Right atrium auricular region (tissue), 2 donors: ENCODE measurements at places on chromosomes 1 and 21. TPM values are rescaled to one million over a fixed set of nuclear protein-coding genes. Genes with fewer than 3 reads are reported as not detected.

DNA sequence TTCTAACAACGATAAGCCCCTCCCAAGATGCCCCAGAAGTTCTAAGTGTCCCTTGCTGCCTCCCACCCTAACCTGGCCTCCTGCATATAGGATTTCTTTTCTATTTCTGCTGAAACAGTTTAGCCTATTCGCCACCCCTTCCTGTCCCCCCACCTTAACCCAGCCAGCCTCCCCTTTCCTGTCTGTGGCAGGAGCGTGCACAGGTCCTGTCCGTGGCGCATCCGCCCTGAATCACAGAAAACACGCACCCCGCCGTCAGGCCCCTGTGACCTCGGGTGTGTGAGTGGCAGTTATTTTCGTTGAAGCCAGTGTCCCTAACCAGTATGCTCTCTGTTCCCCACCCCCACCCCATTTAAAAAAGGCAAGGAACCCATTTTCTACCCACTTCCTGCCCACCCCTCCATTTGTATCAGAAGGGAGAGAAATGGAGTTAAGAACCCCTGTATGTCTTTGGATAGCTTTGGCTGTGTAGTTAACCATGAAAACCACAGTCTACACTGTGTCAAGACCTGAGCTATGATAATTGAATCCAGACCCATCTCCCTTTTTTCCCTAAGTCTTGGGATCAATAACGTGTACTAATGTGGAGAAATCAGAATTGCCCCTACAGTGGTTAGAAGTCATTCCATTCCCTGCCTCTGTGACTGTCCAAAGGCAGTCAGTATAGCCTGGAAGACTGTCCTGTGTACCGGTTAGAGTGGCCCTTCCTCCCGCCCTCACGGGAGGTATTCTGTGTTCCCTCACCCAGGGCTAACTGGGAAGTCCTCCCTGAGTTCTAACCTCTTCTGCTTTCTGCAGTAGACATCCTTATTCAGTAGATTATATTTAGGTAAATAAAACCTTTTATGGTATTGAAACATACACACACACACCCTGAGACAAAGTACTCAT is 1.8 kb downstream of the PLEKHO1 start:
- peak overlapping the region; percentile 87 for H3K4me3 ChIP-seq
- H3K27ac ChIP-seq = peak overlapping the region; percentile 94
- DNase-seq = no peak
- H3K27me3 ChIP-seq = no peaks in the 10 kb centered on the region
- H3K36me3 ChIP-seq = peaks cover 41% of the 10 kb centered on the region

- no peak for DNase-seq
- H3K36me3 ChIP-seq = peaks cover 15% of the 10 kb centered on the region
- H3K4me3 ChIP-seq = no peak overlapping the region
- no peak overlapping the region for H3K27ac ChIP-seq
- no peaks in the 10 kb centered on the region for H3K4me1 ChIP-seq
These were observed 15.5 kb downstream of the PPP1R15B start for GRCh38 chr1:204396015-204396583.

- peak overlapping the region; percentile 12 for H3K4me3 ChIP-seq
- no peaks in the 10 kb centered on the region for H3K36me3 ChIP-seq
- peak overlapping the region; percentile 65 for H3K27ac ChIP-seq
- H3K4me1 ChIP-seq = peaks cover 50% of the 10 kb centered on the region
These were observed 68.0 kb upstream of the WDR26 start for GRCh38 chr1:224502459-224503160.

- no peak overlapping the region for H3K27ac ChIP-seq
- H3K27me3 ChIP-seq = no peaks in the 10 kb centered on the region
- DNase-seq = peak; percentile 83
- peaks cover 3% of the 10 kb centered on the region for H3K36me3 ChIP-seq
These were observed 9.9 kb upstream of the MTARC1 start for GRCh38 chr1:220776720-220777326.

- H3K27me3 ChIP-seq = no peaks in the 10 kb centered on the region
- H3K36me3 ChIP-seq = no peaks in the 10 kb centered on the region
- H3K27ac ChIP-seq = no peak overlapping the region
- no peak overlapping the region for H3K4me3 ChIP-seq
- DNase-seq = peak; percentile 61
These were observed 394.0 kb downstream of the NPHP4 start for GRCh38 chr1:5597991-5598823.

TDRD5 gene
- total RNA-seq = 0.20 TPM
